ENCODE measurements at places on chromosomes 4 and X.

GRCh38 chr4:106258145-106259045, 57.6 kb downstream of the TBCK start:
- no peak for DNase-seq

- DNase-seq, result no peak
These were observed 90.5 kb upstream of the PRPS2 start for GRCh38 chrX:12700745-12701144.

- DNase-seq, result no peak
These were observed 446.9 kb downstream of the BCOR start for GRCh38 chrX:39650768-39651347.

DNA sequence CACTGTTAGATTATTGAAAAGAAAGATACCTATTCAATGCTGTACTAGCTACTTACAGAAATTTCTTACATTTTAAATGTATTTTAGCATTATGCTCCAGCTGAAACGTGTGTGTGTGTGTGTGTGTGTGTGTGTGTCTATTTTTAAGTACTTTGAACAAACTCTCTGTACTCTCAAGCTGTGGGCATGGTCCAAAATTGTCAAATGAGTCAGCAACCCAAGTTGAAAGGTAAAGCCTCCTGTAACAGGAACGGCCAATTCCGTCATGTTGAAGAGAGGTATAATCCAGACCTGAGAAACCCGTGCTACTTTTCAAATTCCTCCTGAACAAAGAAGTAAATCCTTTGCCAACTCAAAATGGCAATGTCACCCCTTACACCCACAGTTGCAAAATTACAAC, 20.5 kb downstream of the MAOB start:
- DNase-seq, result no peak

DNA sequence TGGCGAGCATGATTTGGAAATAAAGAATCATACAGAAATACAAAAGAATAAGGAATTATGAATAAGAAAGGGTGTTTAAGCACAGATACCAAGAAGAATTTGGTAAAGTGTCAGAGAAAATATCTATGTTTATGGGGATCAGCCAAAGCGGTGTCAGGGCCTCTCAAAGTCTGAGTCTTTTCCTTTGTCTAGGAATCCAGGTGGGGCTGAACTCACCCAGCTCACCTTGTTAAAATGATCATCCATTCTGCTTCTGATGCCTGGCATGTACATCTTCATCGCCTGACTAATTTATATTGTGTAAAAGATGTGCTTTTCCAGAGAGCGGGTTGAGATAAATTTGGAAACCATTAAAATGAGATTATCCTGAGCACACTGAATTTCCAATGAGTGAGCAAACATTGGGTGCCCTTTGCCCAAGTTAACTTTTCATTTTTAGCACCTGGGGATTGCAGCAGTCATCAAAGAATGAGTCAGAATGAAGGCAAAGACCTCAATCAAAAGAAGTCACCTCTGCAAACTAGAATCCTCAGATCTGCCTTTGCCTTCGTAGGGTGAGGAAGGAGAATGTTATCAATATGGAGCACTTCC, 141.9 kb upstream of the ANXA3 start:
- no peak for DNase-seq

DNA sequence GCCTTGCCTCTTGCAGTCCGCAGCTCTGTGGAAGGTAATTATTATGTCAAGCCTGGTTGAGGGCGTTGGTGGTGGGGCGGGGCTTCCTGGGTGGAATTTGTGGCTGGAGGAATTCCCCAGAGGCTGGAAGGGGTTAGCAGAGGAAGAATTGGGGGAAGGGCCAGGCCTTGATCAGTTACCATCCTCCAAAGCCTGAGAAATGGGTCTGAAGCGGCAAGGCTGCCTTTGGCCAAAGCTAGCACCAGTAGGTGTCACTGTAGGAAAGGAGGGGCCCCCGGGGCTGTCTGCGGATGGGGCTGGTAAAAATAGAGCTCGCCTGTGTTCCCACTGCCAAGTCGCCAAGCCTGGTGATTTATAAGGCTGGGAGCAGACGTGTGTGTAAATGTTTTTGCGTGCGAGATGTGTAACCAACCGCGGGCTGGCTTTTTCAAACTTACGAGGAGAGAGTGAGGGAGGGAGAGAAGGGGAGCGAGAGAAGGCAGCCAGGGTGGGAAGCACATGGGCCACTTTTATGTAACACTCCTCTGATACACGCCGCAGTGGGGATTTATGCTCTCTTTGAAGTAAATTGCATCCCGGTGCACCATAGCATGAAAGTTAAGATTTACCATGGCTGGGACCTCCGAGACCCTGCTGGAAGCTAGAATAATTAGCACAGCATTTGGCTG, 367.0 kb downstream of the BCOR start:
- DNase-seq, result peak; percentile 23

GRCh38 chr4:187304133-187304532, 580.5 kb upstream of the FAT1 start:
- no peak for DNase-seq

DNA sequence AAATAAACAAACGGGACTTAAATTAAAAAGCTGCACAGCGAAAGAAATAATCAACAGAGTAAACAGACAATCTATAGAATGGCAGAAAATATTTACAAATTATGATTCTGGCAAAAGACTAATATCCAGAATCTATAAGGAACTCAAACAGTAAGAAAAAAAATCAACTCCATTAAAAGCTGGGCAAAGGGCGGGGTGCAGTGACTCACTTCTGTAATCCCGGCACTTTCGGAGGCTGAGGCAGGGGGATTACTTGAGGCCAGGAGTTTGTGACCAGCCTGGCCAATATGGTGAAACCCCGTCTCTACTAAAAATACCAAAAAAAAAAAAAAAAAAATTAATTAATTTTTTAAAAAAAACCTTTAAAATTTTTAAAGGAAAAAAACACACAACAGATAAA, 109.0 kb downstream of the ATP11C start:
- no peak for DNase-seq

DNA sequence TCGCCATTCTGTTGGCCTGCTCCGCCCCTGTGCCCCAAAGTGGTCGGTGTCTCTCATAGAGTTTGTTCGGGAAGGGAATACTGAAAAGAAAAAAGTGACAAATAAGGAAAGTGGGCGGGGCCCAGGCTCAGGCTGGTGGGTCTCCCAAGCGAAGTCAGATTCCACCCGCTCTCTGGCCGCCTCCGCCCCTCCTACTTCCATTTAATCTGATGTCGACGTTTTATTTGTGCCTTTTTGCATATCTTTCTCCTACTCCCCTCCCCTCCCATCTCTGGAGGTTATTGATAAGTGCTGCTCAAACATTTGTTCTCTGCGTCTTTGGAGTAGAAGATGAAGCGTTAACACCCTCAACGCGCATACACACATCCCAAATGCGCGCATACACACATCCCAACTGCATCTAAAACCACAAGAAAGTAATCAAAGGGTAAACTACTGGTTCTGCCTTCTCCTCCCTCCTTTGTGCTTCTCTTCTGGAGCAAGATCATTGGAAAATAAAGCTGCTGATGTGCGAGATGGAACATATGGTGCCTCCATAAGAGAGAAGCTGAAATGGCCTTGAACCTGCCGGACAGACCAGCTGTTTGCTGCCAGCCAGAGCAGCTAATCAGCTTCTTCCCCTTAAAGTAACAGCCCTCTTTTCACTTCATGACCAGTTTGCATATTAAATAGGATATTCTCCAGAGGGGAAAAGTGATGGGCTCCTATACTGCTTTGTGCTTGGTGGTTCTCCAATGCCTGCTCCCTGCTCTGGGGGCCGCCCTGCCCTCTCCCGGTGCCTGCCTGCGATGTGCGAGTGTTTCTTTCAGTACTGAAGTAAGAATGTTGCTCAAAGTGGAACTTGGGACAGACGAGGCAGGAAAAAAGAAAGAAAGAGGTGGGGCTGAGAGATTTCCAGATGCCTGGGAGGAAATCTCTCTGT, 3.1 kb downstream of the MAMLD1 start:
- no peak for DNase-seq

DNA sequence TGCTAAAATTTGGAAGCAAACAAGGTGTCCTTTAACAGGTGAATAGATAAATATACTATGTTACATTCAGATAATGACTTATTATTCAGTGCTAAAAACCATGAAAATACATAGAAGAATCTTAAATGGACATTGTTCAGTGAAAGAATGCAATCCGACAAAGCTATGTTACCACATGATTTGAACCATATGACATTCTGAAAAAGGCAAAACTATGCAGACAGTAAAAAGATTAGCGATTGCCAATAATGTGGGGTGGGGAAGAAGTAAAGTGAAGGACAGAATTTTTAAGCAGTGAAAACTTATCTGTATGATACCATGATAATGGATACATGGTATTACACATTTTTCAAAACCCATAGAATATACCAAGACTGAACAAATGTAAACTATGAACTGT, 926.9 kb downstream of the FAT4 start:
- DNase-seq, result no peak

GRCh38 chr4:118867311-118868067, 21.2 kb upstream of the SYNPO2 start:
- no peak for DNase-seq

- no peak for DNase-seq
These were observed 40.7 kb upstream of the DHX15 start for GRCh38 chr4:24625091-24625490.

DNA sequence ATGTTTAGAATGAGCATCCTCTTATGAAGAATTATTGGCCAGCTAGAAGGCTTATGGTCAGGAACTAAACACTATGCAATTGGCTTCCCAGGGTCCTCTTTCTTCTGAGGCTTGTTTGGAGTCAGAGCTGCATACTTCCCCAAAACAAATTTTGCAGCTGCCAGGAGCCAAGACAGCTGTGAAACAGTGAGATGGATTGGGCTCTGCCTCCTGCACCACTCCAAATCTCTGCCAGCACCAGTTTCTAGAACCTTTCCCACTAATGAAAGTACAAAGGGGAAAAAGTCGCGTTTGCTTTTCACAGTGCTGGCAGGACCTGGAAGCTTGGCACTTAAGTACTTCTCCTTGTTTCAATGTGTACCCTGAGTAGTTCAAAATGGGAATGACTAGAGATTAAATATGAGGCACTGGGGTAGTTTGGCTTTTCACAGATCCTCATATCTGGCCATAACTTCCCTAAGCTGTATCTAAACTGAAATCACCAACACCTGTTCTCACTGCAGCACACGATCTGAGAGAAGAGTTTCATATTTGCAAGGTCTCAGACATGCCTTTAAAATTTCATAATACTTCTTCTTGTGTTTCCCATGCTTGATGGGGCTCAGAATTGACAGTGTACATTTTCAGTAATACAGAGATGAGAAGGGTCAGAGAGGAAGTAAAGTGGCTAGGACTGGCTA, 20.7 kb upstream of the AR start:
- no peak for DNase-seq

DNA sequence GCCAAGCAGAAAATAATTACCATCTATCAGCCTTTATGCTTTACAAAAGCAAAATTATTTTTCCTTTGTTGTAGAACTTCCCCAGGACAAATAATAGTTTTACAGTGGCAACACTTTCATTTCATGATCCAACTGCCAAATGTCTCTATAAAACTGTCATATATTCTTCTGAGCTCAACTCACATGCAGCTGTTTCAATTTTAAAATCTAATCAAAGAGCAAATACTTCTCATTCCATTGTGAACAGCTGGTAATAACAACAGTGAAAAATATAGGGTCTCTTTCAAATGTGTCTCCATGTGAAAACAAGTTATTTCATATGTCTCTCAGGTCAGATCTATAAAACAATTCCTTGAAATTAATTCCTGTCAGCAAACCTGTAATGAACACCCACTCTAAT, 270.6 kb upstream of the SLC7A11 start:
- DNase-seq, result no peak

DNA sequence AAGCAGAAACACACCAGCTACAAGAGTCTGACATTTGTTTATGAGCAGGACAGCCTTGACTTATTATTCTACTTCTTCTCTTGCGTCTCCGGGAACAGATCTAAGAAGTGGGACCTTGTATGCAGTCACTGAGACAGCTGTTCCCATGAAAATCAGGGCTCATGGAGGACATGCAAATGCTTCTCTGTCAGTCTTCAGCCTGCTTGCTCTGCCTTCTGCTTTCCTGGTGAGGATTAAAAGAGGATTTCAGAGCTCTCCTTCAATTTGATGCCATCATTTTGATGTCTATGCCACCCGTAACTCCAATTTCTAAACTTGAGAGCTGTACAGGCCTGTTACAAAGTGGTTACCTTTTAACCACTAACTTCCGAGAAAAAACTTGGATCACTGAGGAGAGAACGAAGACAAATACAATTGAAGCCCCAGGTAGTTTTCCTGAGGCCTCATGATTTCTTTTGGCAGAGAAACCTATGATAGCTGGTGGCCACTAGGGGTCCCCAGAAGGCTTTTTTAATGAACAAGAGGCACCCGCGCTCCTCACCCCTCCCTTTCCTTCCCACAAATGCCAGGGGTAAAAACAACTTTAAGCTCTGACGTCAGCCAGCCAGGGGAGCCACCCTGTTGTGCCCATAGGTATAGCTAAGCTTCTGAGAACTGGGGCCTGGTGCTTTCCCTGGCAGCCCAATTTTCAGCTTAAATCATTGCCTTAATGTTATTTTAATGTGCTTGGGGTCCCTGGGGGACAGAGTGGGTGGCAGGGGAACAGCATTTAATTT, 97.0 kb downstream of the DDIT4L start:
- peak; percentile 62 for DNase-seq

DNA sequence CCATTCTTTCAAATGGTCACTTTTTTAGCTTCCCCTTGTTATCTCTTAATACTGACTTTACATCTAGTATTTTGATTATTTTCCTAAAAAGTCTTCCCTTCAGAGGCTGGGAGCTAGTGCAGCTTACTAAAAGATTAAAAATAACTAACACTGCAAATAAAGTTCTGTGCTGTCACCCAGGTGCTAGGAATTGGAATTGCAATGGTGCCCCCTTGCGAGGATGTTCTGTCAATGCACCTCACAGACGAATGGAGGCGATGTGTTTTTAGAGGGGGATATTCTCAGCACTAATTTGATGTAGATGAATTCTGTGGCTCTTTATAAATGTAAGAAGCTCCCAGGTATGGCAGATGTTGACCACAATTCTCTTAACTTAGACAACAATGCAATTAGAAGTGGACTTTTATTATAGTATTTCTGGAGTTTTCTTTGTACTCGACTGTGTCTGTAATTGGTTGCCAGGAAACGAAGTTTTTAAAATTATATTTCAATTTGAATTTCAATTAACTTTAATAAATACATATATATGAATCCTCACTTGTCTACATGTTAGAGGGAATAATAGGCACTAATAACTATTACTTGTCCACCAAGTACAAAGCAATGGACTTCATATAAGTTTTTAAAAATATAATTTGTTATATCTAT, 22.0 kb upstream of the SMIM31 start:
- peak; percentile 8 for DNase-seq
